ENCODE measurements at places on chromosomes 12 and 14. TPM values are rescaled to one million over a fixed set of nuclear protein-coding genes. Genes with fewer than 3 reads are reported as not detected.

TAS2R19 gene
- 2.8 TPM for polyA plus RNA-seq

ACADS gene
- polyA plus RNA-seq: 15.9 TPM

AGAP2 gene
- 0.33 TPM for polyA plus RNA-seq

DNA sequence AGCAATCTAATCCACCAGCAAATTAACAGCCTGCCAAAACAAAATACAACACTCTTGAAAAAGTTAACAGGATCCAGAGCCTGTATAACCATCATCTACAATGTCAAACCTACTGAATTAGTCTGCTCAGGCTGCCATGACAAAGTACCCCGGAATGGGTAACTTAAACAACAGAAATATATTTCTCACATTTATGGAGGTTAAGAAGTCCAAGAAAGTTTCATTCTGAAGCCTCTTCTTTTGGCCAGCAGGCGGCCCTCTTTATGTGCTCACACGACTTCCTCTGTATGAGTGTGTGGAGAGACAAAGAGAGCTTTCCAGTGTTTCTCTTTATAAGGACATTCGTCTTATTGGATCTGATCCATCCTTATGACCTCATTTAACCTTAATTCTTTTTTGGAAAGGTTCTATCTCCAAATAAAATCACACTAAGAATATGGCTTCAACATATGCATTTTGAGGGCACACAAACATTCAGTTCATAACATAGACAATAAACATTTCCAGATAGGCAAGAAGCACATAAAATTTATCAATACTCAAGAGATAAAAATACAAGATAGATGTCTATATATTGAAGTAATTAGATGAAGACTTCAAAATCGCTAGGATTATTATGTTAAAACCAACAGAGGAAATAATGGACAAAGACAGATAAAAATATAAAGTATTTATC is 5.9 kb upstream of the RERG start:
- DNase-seq: peak; percentile 29

- DNase-seq: no peak
These were observed 52.6 kb upstream of the STRN3 start for GRCh38 chr14:31078766-31079165.

TSPAN8 gene
- 0.95 TPM for polyA plus RNA-seq

DNA sequence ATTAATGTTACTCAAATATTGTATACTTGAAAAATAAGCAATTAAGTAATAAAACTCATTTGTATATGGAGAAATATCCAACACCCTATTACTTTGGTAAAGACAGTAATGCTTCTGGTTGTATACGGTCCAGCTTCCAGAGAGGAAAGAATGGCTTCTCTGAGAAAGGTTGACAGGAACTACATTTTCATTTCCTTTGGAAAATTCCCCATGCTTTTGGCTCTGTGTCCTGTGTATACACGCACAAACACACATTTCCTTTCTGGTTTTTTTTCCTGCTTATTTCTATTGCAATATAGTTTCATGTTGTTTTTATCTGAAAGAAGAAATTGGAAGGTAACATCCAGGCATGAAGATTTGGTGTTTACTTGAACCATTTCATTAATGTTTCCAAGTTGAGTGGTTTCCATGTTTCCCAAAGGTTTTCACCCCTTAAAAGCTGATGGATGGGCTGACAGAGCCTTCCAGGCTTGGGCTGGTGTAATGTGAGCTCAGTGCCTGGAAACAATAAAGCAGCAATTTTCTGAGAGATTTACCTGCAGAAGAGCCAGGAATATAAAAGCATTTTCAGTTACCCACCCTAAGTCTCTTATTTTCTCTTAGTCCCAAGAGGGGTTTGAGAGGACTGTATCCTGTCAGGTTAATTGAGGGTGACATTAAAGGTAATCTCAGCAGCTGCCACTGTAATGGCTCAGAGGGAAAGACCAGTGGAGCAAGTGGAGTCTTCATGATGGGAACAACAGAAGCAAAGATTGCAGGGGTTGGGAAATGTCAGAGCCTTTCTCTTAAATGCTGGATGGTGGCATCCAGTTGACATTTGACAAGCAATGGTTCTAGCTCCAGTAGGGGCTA is 33.4 kb upstream of the TMTC1 start:
- DNase-seq: no peak

CCDC198 gene
- 31.3 TPM for polyA plus RNA-seq

GRCh38 chr14:75127903-75128595 is 1.2 kb upstream of the NEK9 start:
- DNase-seq: no peak

CLEC1B gene
- polyA plus RNA-seq: 2.3 TPM

DNA sequence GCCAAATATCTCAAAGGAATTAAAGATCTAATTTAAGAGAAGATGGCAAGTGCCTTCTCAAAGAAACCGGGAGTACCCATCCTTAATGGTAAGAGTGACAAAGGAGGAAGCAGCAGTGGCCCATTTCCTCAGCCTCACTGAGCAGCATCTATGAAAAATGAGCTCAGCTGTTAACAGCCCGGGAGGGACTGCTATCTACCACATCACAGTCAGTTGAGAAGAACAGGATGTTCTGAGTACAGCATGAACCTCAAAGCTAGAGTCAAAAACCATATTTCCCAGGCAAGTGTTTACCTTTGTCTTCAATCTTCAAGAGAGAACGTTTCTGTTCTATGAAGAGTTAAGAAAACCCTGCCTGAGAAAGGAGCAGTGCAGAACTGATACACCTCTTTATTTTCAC is 115.0 kb downstream of the BTG1 start:
- no peak for DNase-seq

TULP3 gene
- polyA plus RNA-seq: 33.0 TPM

RIMBP2 gene
- 16.1 TPM for polyA plus RNA-seq

DNA sequence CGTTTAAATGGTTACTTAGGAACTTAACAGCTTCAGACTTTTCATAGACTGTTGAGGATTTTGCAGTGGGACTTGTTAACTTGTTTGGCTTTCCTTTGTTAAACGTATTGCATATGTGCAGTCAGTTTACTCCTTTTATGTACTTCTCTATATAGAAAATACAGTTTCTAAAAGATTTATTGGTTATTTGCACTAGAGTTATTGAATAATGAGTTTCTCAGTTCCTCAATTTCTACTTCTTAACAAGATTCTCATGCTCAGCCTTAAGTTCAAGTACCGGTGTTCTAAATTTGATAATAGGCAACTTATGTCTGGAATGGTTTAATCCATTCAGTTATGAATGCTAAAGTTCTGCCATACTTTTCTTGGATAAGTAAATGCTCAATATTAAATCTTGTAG is 919 bp downstream of the PSMA3 start:
- DNase-seq: no peak

ENDOU gene
- polyA plus RNA-seq: 0.25 TPM

GON7 gene
- 13.0 TPM for polyA plus RNA-seq

GRCh38 chr12:125228519-125229260 is 163.5 kb downstream of the AACS start:
- DNase-seq: no peak
